ENCODE measurements at places on chromosomes 6 and 20.

DNA sequence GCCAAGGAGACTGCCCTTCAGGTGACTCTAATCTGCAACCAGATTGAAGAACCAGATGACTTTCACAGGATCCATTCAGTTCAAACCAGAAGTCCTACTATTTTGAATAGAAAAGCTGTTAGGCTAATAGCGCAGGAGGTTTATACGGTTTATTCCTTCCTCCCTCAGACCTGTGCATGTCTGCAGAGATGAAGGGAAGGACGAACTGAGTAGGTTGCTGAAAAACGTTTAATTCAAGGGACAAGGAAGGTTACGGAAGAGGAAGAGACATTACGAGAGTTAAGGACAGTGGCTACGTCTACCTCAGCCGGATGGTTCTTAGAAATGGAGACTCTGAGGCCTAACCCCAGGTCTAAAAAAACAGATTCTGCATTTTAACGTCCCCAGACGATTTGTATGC lies 978 bp downstream of the AURKA start:
- DNase-seq, result no peak

GRCh38 chr6:116424001-116424400 lies 37.2 kb upstream of the CALHM6 start:
- no peak for DNase-seq

DNA sequence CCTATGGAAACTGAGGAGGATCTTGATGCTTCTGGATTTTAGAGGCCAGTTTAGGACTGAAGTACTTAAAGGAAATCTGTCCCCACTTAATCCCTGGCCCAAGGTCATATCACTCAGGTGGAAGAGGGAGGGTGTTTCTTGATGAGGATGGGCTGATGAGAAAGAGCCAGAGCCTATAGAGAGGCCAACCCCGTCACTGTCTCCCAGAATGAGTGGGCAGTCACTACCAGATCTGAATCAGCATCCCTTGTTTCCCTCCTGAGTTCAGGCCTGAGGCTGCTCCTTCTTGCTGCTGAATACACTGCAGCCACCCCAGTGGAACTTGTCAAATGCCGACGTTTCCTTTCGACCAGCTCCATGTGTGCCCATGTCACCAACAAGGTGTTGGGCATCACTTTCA lies 14.8 kb downstream of the ARMC12 start:
- no peak for DNase-seq

DNA sequence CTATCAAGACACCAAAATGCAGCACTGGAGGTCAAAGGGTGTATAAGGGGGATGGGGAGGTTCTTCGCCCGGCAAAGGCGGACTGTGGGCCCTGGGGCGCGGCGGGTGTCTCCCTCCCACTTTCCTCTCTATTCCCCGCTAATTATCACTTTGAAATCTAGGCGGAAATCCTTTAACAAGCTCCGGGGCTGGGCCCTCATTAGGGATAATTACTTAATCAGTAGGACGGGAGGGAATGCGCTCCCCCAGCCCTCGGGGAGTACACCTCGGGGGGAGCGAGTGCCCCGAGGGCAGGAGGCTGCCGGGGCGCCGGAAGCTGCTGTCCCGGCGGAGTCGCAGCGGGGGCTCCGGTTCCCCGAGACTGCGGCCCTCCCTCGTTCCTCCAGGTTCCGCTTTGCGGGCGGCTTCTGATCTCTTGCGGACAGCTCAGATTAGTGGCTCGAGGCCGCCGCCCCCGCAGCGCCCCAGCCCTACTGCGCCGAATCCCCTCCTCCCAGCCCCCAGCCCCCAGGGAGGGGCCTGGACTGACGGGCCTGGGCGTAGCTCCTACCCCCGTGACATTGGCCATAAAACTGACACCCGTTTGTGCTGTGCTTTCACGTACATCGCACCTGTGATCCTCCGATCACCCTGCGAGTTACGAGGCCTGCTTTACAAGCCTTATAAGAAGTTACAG lies 14.7 kb downstream of the MUCL3 start:
- DNase-seq, result peak; percentile 71

- no peak for DNase-seq
Observed at GRCh38 chr6:90003941-90004340, 109.7 kb downstream of the GJA10 start.

GRCh38 chr20:17645546-17646208 lies 36.4 kb downstream of the RRBP1 start:
- DNase-seq, result no peak
